CD8-positive, alpha-beta memory T cell (primary cell): ENCODE measurements at places on chromosomes 1 and 21.

- H3K4me3 ChIP-seq, result no peak overlapping the region
- H3K4me1 ChIP-seq, result no peaks in the 10 kb centered on the region
- DNase-seq, result no peak
- H3K27me3 ChIP-seq, result no peaks in the 10 kb centered on the region
- H3K27ac ChIP-seq, result no peak overlapping the region
Measured at GRCh38 chr1:27058966-27059669, 46.5 kb upstream of the TENT5B start.

GRCh38 chr1:89615676-89616598, 17.0 kb upstream of the LRRC8C start:
- no peaks in the 10 kb centered on the region for H3K27me3 ChIP-seq
- DNase-seq, result peak; percentile 48
- no peaks in the 10 kb centered on the region for H3K36me3 ChIP-seq
- peaks cover 38% of the 10 kb centered on the region for H3K4me1 ChIP-seq

DNA sequence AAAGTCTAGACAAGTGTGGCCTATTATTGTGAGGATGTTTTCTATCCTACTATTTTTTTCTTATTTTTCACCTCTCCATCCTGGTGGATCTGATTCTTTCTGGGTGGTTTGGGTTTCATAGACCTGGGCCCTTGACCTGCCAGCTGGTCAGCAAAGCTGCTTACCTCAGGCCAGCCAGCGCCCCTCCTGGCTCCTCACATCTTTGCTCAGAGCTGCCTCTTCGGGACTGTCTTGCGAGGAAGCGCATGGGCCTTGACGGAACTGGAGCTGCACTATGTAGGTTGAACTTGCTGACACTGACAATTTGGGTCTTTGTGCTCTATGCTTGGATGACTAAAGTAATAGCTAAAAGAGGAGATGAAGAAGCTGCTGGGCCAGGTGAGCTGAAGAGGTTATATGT, 138.5 kb upstream of the SYT6 start:
- H3K27ac ChIP-seq, result no peak overlapping the region
- H3K27me3 ChIP-seq, result no peaks in the 10 kb centered on the region
- no peak for DNase-seq
- no peak overlapping the region for H3K4me3 ChIP-seq
- no peaks in the 10 kb centered on the region for H3K36me3 ChIP-seq

DNA sequence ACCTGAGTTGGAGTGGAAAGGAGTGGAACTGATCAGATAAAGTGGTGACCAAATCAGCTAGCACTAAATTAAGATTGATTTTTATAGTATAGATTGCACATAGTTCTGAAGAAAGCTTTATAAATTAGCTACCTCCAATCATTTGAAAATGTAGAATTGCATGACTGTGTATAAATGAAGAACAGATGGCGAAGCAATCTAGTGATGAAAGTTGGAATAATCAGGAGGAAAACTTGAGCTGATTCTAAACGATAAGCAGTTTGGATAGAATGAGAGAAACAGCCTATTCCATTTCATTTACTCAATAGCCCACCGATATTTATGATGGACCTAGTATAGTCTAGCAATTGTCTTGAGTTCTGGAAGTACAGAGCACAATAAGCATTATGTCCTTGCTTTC, 661.5 kb downstream of the PLA2G4A start:
- no peaks in the 10 kb centered on the region for H3K27me3 ChIP-seq
- H3K36me3 ChIP-seq, result no peaks in the 10 kb centered on the region
- H3K27ac ChIP-seq, result no peak overlapping the region
- no peak for DNase-seq
- no peak overlapping the region for H3K4me3 ChIP-seq
- no peaks in the 10 kb centered on the region for H3K4me1 ChIP-seq

GRCh38 chr1:61605607-61606321, 119.2 kb downstream of the TM2D1 start:
- H3K4me3 ChIP-seq, result no peak overlapping the region
- no peak overlapping the region for H3K27ac ChIP-seq

DNA sequence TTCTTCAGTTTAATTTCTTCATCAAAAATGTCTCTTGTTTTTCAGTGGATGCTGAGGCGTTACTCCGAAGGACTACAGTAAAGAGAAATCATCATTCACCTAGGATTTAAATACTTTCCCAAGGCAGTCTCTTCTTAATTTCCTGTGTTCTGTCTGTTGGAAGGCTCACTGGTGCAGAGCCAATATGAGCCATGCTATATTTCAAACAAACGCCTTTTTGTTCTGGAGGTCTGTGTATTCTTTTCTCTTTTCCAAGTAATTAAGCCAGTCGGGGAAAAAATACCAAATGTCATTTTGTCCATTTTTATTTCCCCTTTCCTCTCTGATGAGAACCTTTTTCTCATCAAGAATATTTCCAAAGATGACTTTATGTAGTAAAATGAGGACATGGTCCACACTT, 206.5 kb downstream of the RWDD3 start:
- H3K36me3 ChIP-seq, result no peaks in the 10 kb centered on the region
- H3K4me3 ChIP-seq, result no peak overlapping the region
- no peak for DNase-seq
- no peak overlapping the region for H3K27ac ChIP-seq

DNA sequence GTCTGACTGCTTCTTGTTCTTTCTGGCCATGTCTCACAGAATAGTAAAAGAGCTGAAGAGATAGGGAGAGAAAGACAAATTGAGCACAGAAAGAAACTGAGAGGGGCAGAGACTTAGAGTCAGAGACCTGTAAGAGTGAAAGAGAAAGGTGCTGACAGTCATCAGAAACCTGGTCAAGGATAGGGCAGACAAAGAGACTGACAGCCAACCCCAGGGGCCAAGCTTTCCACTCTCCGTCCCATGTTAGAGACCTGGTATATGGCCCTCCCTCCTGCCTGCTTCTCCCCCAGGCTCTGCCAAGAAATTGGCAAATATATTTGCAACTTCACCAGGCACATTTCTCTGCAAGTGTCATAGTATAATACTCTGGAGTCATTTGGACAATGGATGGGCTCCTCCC, 64.6 kb downstream of the RHBG start:
- DNase-seq, result no peak
- H3K27me3 ChIP-seq, result peaks cover 77% of the 10 kb centered on the region
- H3K27ac ChIP-seq, result no peak overlapping the region

- H3K36me3 ChIP-seq, result no peaks in the 10 kb centered on the region
- H3K4me3 ChIP-seq, result no peak overlapping the region
- no peak for DNase-seq
- H3K27ac ChIP-seq, result no peak overlapping the region
Measured at GRCh38 chr1:200043336-200043668, 15.8 kb downstream of the NR5A2 start.

- H3K27ac ChIP-seq, result no peak overlapping the region
- no peak overlapping the region for H3K4me3 ChIP-seq
- H3K27me3 ChIP-seq, result no peaks in the 10 kb centered on the region
- no peak for DNase-seq
Measured at GRCh38 chr21:45442276-45442675, 37.3 kb downstream of the COL18A1 start.
